ENCODE measurements at places on chromosomes 11 and 22.

GRCh38 chr11:128085276-128085675 is 502.1 kb downstream of the ETS1 start:
- H3K4me1 ChIP-seq, result peaks cover 50% of the 10 kb centered on the region
- peak; percentile 30 for DNase-seq
- peak overlapping the region; percentile 74 for H3K27ac ChIP-seq

DNA sequence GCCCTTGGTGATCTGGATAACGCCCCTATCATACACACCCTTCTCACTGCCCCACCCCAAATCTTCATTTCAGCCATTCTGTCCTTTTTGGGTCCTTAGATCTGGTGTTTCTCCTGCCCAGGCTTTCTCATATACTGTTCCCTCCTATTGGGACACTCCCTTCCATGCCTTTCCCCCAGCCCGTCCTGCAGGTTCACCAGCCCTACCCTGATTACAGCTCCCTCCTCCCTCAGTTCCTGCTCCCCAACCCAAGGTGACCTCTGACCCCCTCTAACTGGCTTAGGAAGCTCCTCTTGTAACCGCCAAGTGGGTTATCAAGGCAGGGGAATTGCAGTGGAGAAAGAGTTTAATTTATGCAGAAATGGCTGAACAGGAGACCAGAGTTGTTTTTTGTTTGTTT is 13.0 kb downstream of the MTFP1 start:
- no peaks in the 10 kb centered on the region for H3K36me3 ChIP-seq
- H3K4me3 ChIP-seq, result no peak overlapping the region
- peaks cover 17% of the 10 kb centered on the region for H3K4me1 ChIP-seq
- peaks cover 52% of the 10 kb centered on the region for H3K27me3 ChIP-seq

DNA sequence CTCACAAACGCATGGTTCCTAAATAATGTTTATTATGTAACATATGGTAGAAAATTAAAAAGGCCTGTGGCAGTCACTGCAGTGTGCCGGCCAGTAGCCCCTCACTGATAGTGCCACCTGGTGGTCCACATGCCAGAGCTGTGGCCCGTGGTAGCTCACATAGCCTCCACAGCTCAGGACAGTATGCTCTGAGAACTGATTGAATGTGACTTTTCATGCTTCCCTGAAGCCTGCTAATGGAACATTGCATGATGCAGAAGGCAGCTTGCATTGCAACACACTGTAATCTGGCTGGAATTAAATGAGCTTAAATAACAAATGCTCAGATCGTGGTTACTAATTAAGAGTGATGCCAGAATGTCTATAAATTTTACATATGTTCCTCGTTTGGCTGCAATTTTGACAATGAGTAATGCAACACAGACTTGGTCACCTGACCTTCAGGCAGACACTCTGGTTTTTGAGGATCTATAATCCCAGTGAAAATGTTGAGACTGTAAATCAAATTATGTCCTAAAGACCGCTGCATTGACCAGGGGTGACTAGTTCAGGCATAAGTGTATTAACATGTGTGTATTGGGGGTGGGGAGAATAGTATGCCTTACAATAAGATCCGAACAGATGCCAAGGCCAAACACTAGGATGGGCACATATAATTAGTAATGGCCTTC is 566.4 kb downstream of the METTL15 start:
- H3K27ac ChIP-seq, result no peak overlapping the region
- no peaks in the 10 kb centered on the region for H3K27me3 ChIP-seq
- no peak for DNase-seq
- no peak overlapping the region for H3K4me3 ChIP-seq
- H3K4me1 ChIP-seq, result no peaks in the 10 kb centered on the region

GRCh38 chr22:25327018-25327755 is 107.7 kb downstream of the CRYBB2 start:
- no peak for DNase-seq
- no peaks in the 10 kb centered on the region for H3K27me3 ChIP-seq
- H3K36me3 ChIP-seq, result no peaks in the 10 kb centered on the region

DNA sequence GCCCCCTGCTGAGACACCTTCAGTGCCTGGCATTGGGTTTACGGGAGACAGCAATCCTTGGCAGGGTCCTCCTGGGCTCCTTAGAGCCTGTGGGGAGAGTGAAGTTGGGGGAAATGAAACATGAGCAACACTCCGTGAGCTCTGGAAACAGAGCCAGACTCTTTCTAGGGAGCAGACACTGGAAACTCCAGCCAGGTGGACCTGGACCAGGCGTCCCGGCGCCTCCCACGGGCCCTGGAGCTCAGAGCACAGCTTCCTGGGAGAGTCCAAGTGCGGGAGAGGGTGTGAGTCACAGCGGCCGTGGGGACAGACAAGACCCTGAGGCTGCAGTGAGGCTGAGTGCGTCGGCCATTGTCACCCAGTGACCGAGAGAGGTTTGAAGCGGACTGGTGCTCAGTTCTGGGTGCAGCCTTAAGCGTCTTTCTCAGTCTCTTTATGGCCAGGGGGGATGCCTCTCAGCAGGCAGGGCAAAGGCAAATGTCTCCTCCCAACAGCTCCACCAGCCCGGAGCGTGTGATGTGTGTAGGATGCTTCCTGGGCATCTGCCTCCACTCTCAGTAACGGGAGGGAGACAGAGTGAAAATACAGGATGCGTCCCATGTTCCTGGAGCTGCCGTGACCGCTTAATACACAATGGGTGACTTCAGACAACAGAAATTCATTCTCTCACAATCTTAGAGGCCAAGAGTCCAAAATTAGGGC is 399.2 kb downstream of the SHANK2 start:
- peaks cover 8% of the 10 kb centered on the region for H3K27me3 ChIP-seq
- H3K27ac ChIP-seq, result no peak overlapping the region
- no peak for DNase-seq
- no peaks in the 10 kb centered on the region for H3K4me1 ChIP-seq

- DNase-seq, result peak; percentile 51
- H3K36me3 ChIP-seq, result no peaks in the 10 kb centered on the region
- H3K4me1 ChIP-seq, result peaks cover 33% of the 10 kb centered on the region
- no peak overlapping the region for H3K27ac ChIP-seq
- H3K4me3 ChIP-seq, result peak overlapping the region; percentile 78
- H3K27me3 ChIP-seq, result no peaks in the 10 kb centered on the region
These were observed 13.1 kb upstream of the TCF20 start for GRCh38 chr22:42283278-42284201.

GRCh38 chr22:32476281-32477195 is 1.9 kb downstream of the FBXO7 start:
- H3K36me3 ChIP-seq, result peaks cover 21% of the 10 kb centered on the region
- H3K4me3 ChIP-seq, result peak overlapping the region; percentile 96
- H3K27me3 ChIP-seq, result no peaks in the 10 kb centered on the region
- no peak overlapping the region for H3K27ac ChIP-seq

GRCh38 chr11:123166071-123166559 is 28.9 kb downstream of the CLMP start:
- H3K27ac ChIP-seq, result no peak overlapping the region
- H3K27me3 ChIP-seq, result peaks cover 5% of the 10 kb centered on the region
- DNase-seq, result no peak
- H3K4me3 ChIP-seq, result no peak overlapping the region

DNA sequence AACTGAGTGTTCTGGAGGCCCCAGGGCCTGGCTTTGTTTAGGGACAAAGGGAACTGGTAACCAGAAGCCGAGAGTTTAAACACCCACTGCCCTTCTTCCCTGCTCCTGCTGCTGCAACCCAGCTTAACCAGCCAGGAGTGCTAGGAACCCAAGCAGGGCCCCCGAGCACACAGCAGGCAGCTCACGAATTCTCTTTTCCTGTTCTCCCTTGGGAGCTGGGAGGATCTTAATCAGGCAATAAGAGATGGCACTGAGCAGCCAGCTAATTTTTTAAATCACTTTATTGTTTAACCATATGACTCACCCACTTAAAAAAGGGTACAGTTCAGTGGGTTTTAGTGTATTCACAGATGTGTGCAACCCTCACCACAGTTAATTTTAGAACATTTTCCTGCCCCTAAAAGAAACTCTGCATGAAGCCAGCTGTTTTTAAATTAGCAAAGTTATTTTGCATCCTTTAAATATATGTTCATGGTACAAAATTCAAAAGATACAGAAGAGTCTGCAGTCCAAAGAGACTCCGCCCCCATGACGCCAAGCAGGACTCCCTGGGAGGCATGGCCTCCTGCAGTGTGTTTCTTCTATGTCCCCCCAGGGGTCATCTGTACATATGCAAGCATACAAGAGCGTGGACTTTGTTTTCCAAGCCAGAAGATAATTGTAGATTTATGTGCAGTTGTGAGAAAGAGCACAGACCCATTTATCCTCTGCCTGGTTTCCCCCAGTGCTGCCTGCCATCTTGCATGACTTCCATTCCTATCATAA is 18.9 kb upstream of the PPP6R3 start:
- H3K4me1 ChIP-seq, result peaks cover 3% of the 10 kb centered on the region
- no peaks in the 10 kb centered on the region for H3K27me3 ChIP-seq
- peak overlapping the region; percentile 26 for H3K27ac ChIP-seq
- no peak overlapping the region for H3K4me3 ChIP-seq

DNA sequence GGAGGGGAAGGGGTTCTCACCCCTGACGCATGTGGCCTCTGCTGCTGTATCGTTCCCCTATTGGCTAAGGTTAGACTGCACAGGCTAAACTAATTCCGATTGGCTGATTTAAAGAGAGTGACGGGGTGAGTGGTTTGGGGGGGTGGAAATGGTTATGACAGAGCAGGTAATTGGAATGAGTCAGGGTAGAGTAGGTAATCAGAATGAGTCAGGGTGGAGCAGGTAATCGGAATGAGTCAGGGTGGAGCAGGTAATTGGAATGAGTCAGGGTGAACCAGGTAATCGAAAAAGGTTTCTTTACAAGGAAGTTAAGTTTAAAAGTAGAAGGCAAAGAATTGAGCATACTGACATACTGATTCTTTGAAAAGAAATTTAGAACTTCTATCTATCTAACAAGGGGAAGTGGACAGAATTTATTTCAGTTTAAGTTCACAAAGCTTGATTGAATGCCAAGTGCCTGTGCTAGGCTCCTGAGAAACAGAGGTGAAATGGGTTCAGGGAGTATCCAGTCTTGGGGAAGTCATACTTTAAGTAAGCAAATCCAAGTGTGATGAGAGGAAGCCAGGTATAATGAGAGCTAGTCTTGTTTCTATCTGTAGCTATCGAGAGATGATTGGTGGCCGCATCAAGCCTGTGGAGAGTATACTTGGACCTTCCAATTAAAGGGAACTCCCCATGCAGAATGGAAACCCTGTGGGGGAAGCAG is 58.0 kb downstream of the C11orf91 start:
- H3K4me1 ChIP-seq, result no peaks in the 10 kb centered on the region
- no peak overlapping the region for H3K4me3 ChIP-seq

DNA sequence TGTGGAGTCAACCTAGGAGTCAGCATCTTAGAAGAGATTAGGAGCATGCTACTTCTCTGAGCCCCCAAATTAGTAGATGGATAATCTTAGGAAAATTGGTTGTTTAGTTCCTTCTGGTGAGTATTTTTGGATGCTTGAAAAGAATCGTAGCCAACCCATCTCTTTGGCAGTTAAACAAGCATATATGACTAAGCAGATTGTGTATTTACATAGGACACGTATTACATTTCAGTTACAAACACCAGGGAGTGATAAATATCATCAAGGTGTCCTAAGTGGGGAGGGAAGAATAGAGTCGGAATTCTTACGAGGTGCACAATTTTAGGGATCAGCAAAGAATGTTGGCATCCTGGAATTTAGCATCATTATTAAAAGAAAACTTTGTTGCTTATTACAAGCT is 13.5 kb downstream of the PLET1 start:
- H3K27ac ChIP-seq, result no peak overlapping the region
- H3K4me3 ChIP-seq, result no peak overlapping the region
- DNase-seq, result no peak

DNA sequence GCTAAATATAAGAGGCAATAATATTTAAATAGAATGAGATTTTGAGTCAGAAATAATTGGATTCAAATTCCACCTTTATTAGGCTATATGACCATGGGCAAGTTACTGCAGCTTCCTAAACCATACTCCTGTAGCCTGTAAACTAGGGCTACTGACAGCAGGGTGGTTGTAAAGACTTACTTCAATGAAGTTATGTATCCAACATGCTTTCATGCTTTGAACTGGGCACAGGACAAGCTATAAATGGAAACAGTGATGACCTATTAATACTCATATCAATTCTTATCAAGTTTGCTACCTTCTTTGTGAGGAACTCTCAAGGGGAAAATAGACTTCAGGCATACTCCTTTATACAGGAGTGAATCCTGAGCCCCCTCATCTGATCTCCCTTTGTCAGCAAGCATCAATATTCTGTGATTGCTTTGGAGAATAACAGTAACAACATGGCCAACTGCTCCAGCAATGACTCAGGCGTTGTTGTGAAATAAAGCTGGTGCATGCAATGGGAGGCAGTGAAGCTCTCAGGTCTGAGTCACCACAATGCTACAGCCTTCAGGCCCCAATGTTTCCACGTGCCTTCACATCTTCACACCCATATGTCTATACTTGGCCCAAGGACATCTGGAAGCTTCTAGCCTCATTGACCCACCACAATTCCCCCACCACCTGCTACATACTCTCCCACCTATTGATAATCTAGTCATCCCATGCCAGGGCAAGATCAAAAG is 102.5 kb downstream of the KCNA4 start:
- H3K36me3 ChIP-seq, result no peaks in the 10 kb centered on the region
- no peaks in the 10 kb centered on the region for H3K4me1 ChIP-seq
- no peak overlapping the region for H3K4me3 ChIP-seq
- no peaks in the 10 kb centered on the region for H3K27me3 ChIP-seq
- DNase-seq, result no peak

DNA sequence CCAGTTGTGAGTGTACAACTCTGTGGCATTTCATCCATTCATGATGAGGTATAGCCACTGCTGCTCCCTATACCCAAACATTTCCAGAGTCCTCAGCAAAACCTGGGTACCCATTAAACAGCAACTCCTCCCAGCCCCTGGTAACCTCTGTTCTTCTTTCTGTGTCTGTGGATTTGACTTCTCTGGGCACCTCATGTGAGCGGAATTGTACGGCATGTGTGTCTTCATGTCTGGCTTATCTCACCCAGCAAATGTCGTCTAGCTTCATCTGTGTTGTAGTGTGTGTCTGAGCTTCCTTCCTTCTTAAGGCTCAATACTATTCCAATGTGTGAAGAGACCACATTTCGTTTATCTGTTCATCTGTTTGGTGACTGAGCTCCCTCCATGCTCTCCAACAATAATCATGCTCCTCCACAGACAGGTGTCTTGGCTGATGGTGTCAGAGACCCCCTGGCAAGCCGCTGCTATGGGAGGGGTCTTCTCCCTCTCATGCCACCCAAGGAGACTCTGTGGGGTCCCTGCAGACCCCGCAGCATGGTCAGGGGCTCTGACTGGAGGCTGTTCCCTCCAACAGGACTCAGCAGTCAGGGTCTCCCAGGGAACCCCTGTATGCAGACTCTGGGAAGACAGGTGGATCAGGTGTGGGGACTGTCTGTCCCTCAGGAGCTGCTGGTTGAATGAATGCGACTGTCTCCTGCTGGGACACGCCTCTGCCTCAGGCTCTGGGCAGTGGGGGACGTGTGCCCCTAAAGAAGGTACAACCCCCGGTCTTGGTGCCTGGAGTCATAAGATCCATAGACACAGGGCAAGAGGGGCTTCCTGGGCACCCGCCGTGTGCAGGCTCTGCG is 52.7 kb downstream of the SMIM38 start:
- DNase-seq, result no peak
- H3K4me3 ChIP-seq, result no peak overlapping the region
- peaks cover 16% of the 10 kb centered on the region for H3K4me1 ChIP-seq
- H3K27ac ChIP-seq, result no peak overlapping the region

GRCh38 chr11:748007-748359 is 719 bp downstream of the TALDO1 start:
- H3K36me3 ChIP-seq, result peaks cover 5% of the 10 kb centered on the region
- H3K4me1 ChIP-seq, result peaks cover 24% of the 10 kb centered on the region
- H3K4me3 ChIP-seq, result peak overlapping the region; percentile 85
- H3K27me3 ChIP-seq, result no peaks in the 10 kb centered on the region
- peak overlapping the region; percentile 75 for H3K27ac ChIP-seq
- no peak for DNase-seq

GRCh38 chr11:6737872-6738466 is 33.8 kb downstream of the OR2AG2 start:
- H3K4me1 ChIP-seq, result peaks cover 81% of the 10 kb centered on the region
- H3K27me3 ChIP-seq, result no peaks in the 10 kb centered on the region
- H3K27ac ChIP-seq, result peak overlapping the region; percentile 92
- peak; percentile 68 for DNase-seq
- H3K4me3 ChIP-seq, result no peak overlapping the region

Measured in naive thymus-derived CD8-positive, alpha-beta T cell (primary cell).